ENCODE measurements at places on chromosomes 6 and 20.

- ATAC-seq: no peak
Observed at GRCh38 chr20:50320005-50320900, 129.6 kb downstream of the CEBPB start.

GRCh38 chr20:51042657-51043247 is 19.8 kb upstream of the KCNG1 start:
- no peak for ATAC-seq

DNA sequence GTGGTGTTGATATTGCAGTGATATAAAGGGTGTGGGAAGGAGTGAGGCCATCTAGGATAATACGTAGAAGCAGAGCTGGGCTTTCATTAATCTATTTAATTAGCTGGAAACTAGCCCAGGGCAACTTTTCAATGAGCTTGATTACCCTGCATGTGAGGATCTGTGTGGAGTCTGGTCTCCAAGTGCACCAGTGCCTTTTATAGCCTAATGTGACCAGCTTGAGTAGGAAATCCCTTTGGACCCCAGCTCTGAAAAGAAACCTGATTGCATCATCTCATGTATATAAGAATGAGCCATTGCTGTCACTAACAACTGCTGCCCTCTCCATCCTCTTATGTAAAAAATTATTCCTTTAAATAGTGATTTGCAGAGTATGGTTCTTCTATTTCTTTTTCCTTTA is 72.6 kb downstream of the CD109 start:
- ATAC-seq: no peak

DNA sequence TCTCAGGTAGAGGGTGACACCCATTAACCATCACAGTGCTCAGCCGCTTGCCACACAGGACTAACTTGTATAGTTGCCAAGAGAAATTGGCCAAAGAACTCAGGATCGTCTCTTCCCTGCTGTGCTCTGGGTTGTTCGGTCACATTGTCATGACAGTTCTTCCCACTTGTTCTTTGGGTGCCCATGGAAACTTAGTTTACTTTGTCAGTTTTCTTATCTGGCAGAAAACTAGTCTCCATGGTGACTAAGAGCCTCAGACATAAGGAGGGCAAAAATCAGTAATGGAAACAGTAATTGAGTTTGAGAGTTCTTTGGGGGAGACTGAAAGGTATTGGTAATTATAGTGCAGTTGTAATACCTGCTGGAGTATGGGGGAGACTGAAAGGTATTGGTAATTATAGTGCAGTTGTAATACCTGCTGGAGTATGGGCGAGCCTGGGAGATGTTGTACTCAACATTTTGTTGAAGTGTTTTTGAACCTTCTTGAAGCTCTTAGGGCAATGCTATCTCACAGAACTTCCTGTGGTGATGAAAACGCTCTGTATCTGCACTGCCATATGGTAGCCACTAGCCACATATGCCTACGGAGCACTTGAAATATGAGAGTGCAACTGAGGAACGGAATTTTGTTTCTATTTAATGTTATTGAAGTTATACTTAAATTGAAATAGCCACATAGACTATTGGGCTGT is 95.2 kb upstream of the HDGFL1 start:
- ATAC-seq: no peak

DNA sequence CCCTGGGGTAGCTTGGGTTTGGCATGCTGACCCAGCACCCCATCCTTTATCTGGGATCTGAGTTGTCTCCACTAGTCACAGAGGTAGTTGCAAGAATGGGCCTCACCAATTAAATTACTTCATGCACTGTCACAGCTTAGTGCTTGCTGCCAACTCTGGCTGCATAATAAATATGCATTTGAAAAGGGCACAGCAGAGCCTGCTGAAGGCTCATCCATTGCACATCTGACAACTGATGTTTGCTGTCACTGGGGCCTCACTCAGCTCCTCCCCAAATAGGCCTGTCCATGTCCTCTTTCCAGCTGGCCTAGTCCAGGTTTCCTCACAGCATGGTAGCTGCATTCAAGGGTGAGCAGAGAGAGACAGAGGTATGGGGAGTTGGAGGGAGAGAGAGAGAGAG is 13.3 kb upstream of the NXT1 start:
- no peak for ATAC-seq

DNA sequence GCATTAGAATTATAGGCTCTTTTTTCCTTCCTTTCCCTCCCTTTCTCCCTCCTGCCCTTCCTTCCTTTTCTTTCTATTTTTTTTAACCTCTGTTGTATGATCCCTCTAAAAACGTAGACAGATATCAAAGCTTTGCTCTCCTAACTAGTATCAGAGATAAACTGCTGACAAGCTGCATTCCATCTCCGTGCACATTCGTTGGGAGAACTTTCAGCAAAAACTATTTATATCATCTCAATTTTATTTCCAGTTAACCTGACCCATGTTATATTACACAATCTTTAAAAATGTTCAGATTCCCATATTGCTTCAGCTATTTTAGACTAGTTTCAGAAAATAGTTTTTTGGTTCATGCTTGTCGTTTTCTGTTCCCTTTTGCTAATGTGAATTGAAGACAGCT is 47.3 kb downstream of the RNF217 start:
- peak; percentile 31 for ATAC-seq

- ATAC-seq: no peak
Observed at GRCh38 chr20:34622821-34623451, 54.0 kb downstream of the PIGU start.

DNA sequence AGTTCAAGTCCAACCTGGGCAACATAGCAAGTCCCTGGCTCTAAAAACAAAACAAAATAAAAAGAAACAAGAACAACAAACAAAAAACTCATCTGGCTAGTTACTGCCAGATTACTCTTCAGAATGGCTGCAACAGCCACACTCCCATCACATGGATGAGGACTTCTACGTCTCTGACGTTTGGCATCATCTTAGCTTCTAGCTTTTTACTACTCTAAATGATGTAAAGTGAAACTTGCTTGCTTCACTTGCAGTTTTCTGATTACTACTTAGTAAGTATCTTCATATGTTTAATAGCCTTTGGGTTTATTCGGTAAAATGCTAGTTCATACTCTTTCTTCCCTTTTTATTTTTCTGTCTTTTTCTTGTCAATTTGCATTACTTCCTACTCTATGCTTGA is 161.1 kb upstream of the CARMIL1 start:
- no peak for ATAC-seq

GRCh38 chr20:50348096-50348495 is 157.5 kb downstream of the CEBPB start:
- no peak for ATAC-seq

DNA sequence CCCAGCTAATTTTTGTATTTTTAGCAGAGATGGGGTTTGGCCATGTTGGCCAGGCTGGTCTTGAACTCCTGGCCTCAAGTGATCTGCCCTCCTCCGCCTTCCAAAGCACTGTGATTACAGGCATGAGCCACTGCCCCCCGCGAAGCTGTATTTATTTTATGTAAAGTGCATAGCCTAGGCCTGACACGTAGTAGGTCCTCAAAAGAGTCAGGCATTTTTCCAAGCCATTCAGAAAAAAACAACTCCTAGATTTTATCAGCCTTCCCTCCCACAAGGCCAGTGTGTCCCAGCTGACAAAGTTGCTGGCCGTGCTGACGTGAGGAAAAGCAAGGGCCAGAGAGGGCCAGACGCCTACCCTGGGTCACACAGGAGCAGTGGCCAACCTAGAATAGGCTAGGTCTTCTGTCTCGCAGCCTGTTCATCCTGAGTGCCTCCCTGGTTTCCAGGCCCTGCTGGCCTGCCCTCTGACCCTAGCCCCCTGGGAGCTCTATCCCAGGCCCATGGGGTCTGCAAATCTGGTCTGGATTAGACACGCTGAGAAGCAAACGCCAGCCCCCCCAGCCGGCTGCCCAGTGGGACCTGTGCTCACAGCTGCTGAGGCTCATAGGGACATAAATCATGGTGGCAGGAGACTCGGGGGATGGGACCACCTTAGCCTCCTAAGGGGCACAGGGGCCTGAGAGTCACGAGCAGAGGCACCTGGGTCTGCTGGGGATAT is 11.8 kb downstream of the TCF15 start:
- ATAC-seq: no peak

GRCh38 chr6:70424291-70424690 is 11.0 kb downstream of the FAM135A start:
- no peak for ATAC-seq

DNA sequence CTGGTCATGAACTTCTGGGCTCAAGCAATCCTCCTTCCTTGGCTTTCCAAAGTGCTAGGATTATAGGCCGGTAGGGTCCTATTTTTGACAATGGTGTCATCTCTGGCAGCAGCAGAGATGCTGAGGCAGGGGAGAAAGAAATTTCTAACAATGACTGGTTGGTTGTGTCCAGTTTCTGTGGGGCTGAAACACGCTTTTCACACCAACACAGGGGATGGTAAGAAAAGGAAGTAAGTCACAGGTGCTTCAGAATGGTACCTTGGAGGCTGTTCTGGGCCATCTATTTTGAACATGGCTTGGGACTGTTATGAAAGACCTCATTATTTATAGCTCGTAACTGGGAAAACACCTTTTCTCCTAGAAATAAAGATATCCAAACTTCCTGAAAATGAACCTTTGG is 72.6 kb downstream of the GJA10 start:
- no peak for ATAC-seq

- no peak for ATAC-seq
Observed at GRCh38 chr6:25057111-25057905, 121.5 kb upstream of the RIPOR2 start.

GRCh38 chr20:32484225-32484957 is 100.7 kb downstream of the NOL4L start:
- no peak for ATAC-seq

DNA sequence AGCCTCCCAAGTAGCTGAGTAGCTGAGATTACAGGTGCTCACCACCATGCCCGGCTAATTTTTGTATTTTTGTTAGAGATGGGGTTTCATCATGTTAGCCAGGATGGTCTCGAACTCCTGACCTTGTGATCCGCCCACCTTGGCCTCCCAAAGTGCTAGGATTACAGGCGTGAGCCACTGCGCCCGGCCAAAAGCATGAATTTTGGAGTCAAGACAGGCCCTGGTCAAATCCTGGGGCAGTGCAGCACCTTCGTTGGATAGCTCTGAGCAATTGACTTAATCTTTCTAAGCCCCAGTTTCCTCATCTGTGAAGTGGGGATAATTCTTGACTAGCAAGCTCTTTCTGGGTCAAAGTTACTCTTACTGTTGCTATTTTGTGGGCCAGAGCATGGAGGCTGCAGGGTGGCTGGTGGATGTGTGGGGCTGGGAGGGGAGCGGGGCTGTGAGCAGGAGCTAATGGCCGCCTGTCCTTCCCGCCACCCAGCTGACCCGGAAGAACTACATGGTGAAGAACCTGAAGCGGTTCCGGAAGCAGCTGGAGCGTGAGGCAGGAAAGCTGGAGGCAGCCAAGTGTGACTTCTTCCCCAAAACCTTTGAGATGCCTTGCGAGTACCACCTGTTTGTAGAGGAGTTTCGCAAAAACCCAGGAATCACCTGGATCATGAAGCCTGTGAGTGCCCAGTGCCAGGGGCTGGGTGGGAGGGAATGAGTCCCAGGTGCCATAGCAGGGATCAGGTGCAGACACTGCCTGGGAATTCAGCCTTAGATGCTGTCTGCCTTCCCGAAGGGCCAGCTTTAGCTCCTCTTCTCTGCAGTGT is 39.0 kb downstream of the TTLL9 start:
- ATAC-seq: no peak

GRCh38 chr20:47479506-47479905 is 22.2 kb upstream of the NCOA3 start:
- no peak for ATAC-seq

GRCh38 chr6:75230484-75231325 is 12.9 kb downstream of the COX7A2 start:
- peak; percentile 74 for ATAC-seq

- no peak for ATAC-seq
Observed at GRCh38 chr6:98041921-98042320, 758.9 kb upstream of the MMS22L start.

DNA sequence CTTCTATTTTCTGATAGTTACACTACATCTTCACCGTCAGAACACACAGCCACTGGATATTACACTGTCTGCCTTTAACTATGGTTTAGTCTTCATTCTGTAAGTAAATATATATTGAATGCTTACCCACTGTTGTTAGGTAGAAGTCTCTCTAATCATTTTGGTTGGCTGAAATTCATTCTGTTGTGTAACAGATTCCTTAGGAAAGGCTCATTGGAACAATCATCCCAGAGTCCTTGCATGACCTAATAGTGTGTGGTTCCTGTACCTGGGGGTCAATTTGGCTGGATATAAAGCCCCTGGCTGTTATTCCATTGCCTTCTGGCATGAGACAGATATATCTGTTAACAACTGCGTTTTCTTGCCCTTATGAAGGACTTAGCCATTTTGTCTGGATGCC is 9.9 kb downstream of the BLOC1S5 start:
- no peak for ATAC-seq

DNA sequence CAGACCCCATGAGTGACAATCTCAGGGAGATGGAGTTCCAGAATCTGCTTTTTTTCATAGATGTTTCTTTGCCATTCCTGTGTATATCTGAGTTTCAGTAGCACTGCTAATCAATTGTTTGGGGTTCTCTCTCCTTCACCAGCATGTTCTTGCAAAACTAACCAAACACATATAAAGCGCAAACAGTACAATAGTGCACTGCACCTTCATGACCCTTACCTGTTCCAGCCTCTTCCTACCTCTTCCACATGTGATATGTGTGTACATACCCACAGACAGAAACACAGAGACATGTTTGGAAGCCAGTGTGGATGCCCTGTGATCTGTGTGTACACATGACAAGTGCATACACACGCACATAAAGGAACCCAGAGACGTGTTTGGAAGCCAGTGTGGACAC is 1.8 kb upstream of the CEP43 start:
- no peak for ATAC-seq

DNA sequence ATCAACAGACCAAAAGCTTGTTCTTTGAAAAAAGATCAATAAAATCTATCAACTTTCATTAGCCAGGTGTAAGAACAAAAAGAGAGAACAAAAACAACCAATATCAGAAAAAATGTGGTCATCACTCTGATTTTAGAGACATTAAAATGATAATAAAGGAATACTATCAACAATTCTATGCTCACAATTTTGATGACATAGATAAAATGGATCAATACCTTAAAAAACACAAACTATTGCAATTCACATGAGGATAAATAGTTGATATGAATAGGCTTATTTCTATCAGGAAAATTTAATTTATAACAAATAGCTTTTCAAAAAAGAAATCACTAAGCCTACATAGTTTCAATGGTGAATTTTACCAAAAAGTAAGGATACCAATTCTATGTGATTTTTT is 809.4 kb upstream of the EYS start:
- no peak for ATAC-seq

DNA sequence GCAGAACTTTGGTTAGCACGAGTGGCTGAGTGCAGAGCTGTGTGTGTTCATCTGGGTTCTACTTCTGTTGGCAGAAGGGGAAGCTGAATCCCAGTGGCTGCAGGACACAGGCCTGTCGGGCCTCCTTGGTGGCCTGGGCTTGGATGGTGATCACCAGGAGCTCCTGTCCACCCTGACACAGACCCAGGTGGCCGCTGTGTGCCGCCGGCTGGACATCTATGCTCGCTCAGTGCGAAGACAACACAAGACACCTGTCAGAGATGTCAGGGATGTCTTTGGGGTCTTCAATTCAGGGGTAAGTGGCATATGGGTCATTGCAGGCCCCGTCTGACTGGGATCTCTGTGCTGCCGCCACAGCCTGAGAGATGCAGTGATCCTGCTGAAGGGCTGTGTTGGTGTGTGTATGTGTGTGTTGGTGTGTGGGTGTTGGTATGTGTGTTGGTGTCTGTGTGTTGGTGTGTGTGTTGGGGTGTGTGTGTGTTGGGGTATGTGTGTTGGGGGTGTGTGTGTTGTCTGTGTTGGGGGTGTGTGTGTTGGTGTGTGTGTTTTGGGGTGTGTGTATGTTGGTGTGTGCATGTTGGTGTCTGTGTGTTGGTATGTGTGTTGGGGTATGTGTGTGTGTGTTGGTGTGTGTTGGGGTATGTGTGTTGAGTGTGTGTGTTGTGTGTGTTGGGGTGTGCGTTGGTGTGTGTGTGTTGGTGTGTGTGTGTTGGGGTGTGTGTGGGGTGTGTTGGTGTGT is 25.5 kb downstream of the ARHGAP40 start:
- ATAC-seq: no peak
